ENCODE measurements at places on chromosomes 3 and 15.

GRCh38 chr3:30004481-30004880, 601.9 kb upstream of the TGFBR2 start:
- no peak overlapping the region for H3K27ac ChIP-seq
- H3K4me3 ChIP-seq, result no peak overlapping the region
- no peaks in the 10 kb centered on the region for H3K27me3 ChIP-seq
- H3K4me1 ChIP-seq, result peaks cover 10% of the 10 kb centered on the region

DNA sequence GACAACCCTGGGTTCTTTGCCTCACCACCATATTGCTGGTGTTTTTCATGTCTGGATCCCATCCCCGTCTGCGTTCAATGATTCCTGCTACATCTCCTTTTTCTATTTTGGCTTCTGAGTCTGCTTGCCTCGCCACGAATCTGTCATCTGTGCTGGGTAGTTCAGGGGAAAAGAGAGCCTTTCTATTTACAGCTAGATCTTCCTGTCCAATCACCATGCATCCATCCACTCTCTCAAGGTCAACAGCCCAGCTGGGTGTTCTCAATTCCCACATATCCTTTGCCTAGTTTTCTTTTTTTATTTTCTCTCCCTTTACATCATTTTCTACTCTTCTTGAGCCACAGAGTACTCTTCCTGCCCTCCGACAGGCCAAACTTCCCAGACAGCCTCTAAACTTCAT, 104.8 kb upstream of the RAD18 start:
- no peaks in the 10 kb centered on the region for H3K4me1 ChIP-seq
- H3K27ac ChIP-seq, result no peak overlapping the region
- no peaks in the 10 kb centered on the region for H3K27me3 ChIP-seq
- no peak overlapping the region for H3K4me3 ChIP-seq
- DNase-seq, result no peak
- H3K36me3 ChIP-seq, result no peaks in the 10 kb centered on the region

DNA sequence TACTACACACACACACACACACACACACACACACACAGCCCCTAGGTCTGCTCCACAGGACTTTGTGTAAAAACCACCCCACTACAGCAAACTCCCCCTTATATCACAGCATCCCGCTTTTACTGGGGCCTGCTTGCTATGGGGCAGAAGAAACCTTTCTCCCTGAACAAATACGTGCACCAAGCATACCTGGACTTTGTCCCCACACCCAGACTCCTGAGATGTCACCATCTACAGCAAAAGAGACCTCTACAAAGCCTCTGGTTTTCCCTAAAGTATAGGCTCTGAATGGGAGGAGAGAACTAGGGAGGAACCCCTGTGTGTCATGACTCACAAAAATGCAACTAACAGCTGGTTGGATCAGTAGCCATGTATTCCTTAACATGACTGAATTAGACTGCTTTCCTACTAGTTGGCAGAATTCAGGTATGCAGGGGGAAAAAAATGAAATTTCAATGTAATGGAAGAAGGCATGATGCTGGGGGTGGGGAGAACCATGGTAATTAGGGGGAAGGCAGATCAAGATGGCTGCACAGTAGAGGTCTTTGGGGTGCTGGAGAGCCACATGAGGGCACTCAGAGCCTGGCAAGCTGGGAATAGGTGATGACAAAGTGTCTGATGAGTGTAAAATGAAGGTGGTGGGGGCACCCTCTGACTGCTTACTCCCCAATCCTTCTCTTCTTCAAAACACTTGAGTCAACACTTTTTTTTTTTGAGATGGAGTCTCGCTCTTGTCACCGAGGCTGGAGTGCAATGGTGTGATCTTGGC, 45.9 kb downstream of the DAPK2 start:
- peak overlapping the region; percentile 80 for H3K27ac ChIP-seq
- H3K27me3 ChIP-seq, result no peaks in the 10 kb centered on the region
- no peak overlapping the region for H3K4me3 ChIP-seq
- DNase-seq, result peak; percentile 10

GRCh38 chr15:69559440-69560190, 107.0 kb downstream of the RPLP1 start:
- H3K4me3 ChIP-seq, result no peak overlapping the region
- DNase-seq, result no peak
- H3K27ac ChIP-seq, result no peak overlapping the region
- H3K27me3 ChIP-seq, result no peaks in the 10 kb centered on the region
- no peaks in the 10 kb centered on the region for H3K4me1 ChIP-seq

- no peak for DNase-seq
- no peaks in the 10 kb centered on the region for H3K4me1 ChIP-seq
- H3K27ac ChIP-seq, result no peak overlapping the region
- H3K27me3 ChIP-seq, result no peaks in the 10 kb centered on the region
- H3K4me3 ChIP-seq, result no peak overlapping the region
- H3K36me3 ChIP-seq, result no peaks in the 10 kb centered on the region
Observed at GRCh38 chr3:108320746-108321350, 24.5 kb downstream of the HHLA2 start.

DNA sequence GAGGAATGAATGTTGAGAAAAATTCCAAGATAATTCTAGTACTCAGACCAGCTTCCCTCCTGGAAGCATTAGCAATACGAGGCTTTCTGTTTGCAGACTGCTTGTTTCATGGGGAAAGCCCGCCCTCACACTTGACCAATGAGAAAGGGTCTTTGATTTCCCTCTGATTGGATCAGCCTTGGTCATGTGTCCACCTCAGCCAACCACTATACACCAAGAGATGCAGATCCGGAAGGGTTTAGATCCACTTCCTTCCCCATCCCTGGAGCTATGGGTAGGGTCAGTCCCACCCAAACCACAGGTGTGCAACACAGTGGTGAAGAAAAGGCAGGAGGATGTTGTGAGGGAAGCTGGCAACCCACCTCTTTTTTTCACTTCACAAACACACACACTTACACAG, 154.7 kb downstream of the SV2B start:
- no peaks in the 10 kb centered on the region for H3K4me1 ChIP-seq
- H3K27ac ChIP-seq, result no peak overlapping the region
- DNase-seq, result no peak
- no peaks in the 10 kb centered on the region for H3K36me3 ChIP-seq
- H3K4me3 ChIP-seq, result no peak overlapping the region

DNA sequence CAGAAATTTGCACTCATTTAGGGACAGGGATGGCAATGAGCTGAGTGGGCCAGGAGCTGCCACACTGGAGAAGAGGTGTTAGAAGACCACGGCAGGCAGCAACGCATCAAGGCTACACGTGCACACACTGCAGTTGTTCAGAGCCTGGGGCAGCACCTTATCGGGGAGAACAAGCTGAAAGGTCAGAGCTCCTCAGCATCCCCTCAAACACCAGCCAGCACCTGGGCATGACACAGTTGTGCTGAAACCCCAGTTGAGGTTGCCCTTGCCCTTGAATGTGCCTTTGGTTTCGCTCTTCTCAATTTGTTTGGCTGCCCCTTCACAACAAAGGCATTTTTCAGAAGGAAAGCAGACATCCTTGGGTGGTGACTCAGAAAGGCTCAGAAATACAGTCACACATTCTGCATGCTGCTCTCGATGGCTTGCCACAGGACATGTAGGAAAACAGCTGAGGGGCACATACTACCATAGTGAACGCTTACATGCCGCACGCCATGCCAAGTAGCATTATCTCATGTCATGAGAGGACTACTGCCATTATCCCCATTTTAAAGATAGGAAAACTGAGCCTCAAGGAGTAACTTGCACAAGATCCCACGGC, 57.6 kb downstream of the ST8SIA2 start:
- no peak for DNase-seq
- no peaks in the 10 kb centered on the region for H3K4me1 ChIP-seq
- H3K4me3 ChIP-seq, result no peak overlapping the region
- no peak overlapping the region for H3K27ac ChIP-seq
- no peaks in the 10 kb centered on the region for H3K36me3 ChIP-seq

DNA sequence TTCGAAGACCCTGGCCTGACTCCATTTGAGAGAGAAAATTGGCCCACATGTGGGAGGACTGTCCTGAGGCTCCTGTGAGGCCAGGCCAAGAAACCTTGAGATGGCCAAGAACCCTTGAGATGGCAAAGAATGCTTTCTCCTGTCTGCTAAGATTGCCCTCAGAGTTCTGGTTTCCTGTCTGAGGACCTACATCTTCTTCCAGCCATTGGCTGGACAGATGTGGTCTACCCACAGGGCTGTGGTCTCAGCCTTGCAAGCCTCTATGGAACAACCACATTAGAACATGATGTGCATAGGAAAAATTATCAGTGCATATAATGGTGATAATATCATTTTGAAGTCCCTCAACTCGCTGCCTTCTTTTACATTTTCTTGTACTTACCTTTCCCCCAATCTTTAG, 10.8 kb upstream of the RASA2 start:
- H3K27me3 ChIP-seq, result no peaks in the 10 kb centered on the region
- H3K27ac ChIP-seq, result no peak overlapping the region
- no peaks in the 10 kb centered on the region for H3K4me1 ChIP-seq
- H3K36me3 ChIP-seq, result no peaks in the 10 kb centered on the region

DNA sequence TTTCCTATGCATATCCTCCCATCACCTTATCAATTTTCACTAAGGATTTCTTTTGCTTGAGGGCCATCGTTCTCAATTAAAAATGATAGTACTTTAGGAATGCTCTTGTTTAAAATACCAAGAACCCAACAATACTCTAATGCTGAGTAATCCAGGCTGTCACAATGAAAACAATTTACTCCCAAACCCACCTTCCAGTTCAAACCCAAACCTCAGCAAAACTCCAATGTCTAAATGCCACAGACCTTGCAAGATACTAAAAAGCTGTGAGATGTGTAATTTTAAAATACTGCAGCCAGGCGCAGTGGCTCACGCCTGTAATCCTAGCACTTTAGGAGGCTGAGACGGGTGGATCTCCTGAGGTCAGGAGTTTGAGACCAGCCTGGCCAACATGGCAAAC, 889.8 kb downstream of the ROBO1 start:
- H3K4me3 ChIP-seq, result no peak overlapping the region
- no peaks in the 10 kb centered on the region for H3K27me3 ChIP-seq
- H3K4me1 ChIP-seq, result no peaks in the 10 kb centered on the region
- DNase-seq, result no peak

DNA sequence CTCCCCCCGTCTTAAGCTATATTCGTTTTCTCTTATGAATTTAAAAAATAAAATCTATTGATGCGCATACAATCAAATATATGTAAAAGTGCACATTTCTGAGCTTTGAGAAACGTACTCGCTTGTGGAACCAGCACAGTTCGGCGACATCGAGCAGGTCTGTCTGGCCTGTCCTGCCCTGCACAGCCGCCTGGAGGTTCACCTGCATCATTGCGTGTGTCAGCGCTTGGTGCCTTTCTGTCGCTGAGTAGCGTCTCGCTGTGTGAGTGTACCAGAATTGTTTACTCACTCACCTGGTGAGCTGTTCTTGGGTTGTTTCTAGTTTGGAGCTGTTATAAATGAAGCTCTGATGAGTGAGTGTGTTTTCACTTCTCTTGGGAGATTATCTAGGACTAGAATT, 104.0 kb downstream of the VGLL4 start:
- no peak overlapping the region for H3K4me3 ChIP-seq
- no peaks in the 10 kb centered on the region for H3K36me3 ChIP-seq
- DNase-seq, result no peak
- H3K27me3 ChIP-seq, result no peaks in the 10 kb centered on the region
- peaks cover under 1% of the 10 kb centered on the region for H3K4me1 ChIP-seq

DNA sequence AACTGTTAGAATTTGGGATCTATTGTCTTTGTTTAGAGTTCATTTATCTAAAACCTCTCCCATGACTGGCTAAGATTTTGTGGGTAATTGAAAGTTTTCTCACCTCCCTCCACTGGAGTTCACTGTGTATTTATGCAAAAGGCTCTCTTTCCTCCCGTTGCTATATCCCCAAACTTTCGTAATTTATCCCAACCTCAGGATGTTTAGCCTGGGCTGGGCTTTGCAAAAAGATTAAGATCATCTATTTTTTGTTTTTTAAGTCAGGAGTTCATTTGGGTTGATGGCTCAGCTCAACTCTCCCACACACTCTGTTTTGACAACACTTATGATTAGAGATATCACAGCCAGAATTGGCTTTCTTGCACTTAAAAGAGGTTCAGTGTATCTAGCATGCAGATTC, 27.0 kb downstream of the SUCNR1 start:
- H3K27ac ChIP-seq, result no peak overlapping the region
- H3K36me3 ChIP-seq, result no peaks in the 10 kb centered on the region
- DNase-seq, result no peak
- no peaks in the 10 kb centered on the region for H3K4me1 ChIP-seq
- H3K4me3 ChIP-seq, result no peak overlapping the region
- H3K27me3 ChIP-seq, result no peaks in the 10 kb centered on the region

GRCh38 chr3:138465925-138466324, 31.5 kb downstream of the ESYT3 start:
- H3K36me3 ChIP-seq, result no peaks in the 10 kb centered on the region
- H3K4me3 ChIP-seq, result no peak overlapping the region
- no peaks in the 10 kb centered on the region for H3K27me3 ChIP-seq
- H3K27ac ChIP-seq, result no peak overlapping the region
- no peak for DNase-seq

DNA sequence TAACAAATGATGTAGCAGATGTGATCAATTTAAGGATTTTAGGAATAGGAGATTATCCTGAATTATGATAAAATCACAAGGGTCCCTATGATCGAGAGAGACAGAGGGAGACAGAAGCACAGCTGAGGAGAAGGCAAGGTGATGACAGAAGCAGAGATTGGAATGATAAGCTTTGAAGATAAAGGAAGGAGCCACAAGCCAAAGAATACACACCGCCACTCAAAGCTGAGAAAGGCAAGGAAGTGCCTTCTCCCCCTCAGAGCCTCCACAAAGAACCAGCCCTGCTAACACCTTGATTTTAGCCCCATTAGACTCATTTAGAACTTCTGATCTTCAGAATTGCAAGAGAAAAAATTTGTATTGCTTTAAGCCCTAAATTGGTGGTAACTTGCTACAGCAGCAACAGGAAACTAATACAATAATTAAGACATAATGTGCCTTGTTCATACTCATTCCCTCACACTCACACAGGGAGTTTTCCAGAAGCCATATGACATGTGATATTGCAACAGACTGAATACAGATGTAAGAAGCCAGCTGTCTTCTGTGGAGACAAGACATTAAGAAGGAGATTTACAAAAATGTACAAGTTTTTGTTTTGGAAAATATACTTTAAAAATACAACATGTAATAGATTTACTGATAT, 38.2 kb downstream of the TRANK1 start:
- H3K36me3 ChIP-seq, result no peaks in the 10 kb centered on the region
- no peaks in the 10 kb centered on the region for H3K4me1 ChIP-seq
- H3K27me3 ChIP-seq, result no peaks in the 10 kb centered on the region
- no peak overlapping the region for H3K27ac ChIP-seq

DNA sequence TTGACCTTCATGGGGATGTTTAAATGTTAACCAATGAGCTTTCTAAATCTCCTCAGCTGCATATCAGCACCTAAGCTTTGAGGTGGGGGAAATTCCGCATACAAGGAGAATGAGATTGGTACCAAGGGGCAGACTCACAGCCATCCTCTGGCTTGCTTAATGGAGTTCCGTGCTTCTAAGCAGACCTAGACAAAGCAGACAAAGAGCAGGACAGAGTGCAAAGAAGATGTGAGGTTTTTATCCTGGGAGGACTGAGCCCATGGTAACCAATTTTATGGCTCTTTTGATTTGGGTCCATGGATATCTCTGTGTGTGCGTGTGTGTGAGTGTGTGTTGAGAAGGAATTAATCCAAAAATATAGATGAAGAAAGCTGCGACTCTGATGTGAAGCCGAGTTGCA, 7.5 kb downstream of the TAFA4 start:
- H3K27ac ChIP-seq, result no peak overlapping the region
- no peaks in the 10 kb centered on the region for H3K4me1 ChIP-seq

- no peaks in the 10 kb centered on the region for H3K36me3 ChIP-seq
- no peak for DNase-seq
- no peak overlapping the region for H3K4me3 ChIP-seq
- H3K27me3 ChIP-seq, result no peaks in the 10 kb centered on the region
Observed at GRCh38 chr3:188671971-188672370, 499.8 kb upstream of the TPRG1 start.

- no peaks in the 10 kb centered on the region for H3K4me1 ChIP-seq
- H3K36me3 ChIP-seq, result peaks cover 26% of the 10 kb centered on the region
- H3K27me3 ChIP-seq, result no peaks in the 10 kb centered on the region
- DNase-seq, result no peak
- H3K27ac ChIP-seq, result no peak overlapping the region
Observed at GRCh38 chr3:16298891-16299290, 33.9 kb downstream of the OXNAD1 start.
